ENCODE measurements at places on chromosomes 5 and 9.
A peak's percentile ranks its signal among the peaks of the same experiment; 100 is the strongest.

GRCh38 chr5:66848749-66849641 is 252.8 kb downstream of the MAST4 start:
- DNase-seq = no peak

DNA sequence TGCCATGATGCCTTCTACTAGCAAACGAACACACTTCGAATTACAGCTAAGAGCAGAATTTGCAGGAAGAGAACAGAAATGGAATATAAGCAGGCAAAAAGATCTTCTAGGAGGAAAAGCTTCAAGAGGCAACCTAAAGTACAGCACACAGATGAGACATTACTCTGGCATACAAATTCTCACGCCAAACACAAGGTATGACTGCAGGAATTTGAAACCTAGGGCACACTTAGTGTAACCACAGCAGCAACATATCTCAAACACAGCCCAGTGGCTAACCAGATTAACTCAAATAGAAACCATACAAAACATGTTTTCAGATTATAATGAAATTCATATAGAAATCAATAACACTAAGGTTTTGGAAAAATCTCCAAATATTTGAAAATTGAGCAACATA is 481.0 kb upstream of the RGMB start:
- no peak for DNase-seq

GRCh38 chr5:56052735-56053134 is 58.0 kb upstream of the IL6ST start:
- DNase-seq = no peak

DNA sequence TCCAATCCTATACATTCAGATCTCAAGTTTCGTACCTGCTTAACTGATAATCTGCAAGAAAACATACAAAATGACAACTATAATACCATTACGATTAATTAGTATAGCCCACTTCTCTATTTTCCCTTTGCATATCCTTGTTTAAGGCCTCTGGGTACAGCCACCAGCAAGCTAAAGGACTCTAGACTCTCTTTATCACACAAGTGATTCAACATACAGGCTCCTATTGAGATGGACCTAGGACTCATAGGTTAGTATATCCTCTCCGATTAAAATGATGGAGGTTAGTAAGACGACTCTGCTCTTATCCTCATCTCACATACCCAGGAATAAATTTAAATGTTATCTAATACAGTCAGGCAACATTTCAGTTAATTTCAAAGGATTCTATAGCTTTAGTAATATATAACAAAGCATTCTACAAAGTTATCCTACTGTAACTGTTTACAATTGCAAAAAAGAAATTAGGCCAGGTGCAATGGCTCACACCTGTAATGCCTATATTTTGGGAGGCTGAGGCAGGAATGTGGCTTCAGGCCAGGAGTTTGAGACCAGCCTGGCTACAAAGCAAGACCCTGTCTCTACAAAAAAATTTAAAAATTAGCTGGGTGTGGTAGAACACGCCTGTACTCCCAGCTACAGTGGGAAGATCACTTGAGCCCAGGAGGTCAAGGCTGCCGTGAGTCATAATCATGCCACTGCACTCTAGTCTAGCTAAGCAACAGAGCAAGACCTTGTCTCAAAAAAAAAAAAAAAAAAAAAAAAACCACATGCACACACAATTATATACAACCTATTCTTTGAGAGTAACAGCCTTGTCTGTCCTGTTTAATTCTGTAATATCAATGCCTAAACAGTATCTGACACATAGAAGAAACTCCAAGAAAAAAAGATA is 15.4 kb downstream of the HAUS6 start:
- no peak for DNase-seq

GRCh38 chr9:16161483-16161882 is 608.6 kb downstream of the CCDC171 start:
- no peak for DNase-seq

DNA sequence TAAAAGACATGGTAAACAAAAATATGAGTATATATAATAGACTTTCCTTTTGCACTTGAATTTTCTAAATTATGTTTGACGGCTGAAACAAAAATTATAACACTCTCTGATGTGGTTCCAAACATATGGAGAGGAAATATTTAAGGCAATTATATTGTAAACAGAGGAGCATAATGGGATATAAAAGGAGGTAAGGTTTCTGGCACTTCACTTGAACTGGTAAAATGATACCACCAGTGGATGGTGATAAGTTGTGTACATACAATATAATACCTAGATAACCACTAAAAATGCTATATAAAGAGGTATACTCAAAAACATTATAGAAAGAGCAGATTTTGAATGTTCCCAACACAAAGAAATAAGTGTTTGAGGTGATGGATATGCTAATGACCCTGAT is 192.9 kb upstream of the RAD23B start:
- no peak for DNase-seq

- peak; percentile 5 for DNase-seq
These were observed 44.0 kb downstream of the IRF1 start for GRCh38 chr5:132446621-132447020.

DNA sequence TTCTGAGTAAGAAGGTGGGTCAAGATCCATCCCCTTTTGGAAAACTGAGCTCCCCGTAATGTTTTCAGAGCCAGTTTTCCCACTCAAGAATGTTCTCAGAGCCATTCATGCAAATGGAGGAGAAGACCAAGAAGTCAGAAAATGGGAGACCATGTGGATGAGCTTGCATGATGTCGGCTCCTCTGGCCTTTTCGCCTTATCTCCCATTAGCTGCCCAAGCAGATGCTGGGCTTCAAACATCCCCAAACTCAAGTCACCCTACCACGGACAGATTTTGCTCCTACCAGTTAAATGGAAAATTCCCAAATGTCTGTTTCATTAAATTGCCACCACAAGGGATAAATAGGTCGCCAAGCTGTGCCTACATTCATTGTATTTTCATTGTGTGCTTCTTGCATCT is 161.4 kb downstream of the ICE1 start:
- DNase-seq = no peak

- no peak for DNase-seq
These were observed 38.9 kb upstream of the STXBP1 start for GRCh38 chr9:127572961-127573721.

- DNase-seq = no peak
These were observed 85.4 kb downstream of the PJA2 start for GRCh38 chr5:109324351-109324750.

DNA sequence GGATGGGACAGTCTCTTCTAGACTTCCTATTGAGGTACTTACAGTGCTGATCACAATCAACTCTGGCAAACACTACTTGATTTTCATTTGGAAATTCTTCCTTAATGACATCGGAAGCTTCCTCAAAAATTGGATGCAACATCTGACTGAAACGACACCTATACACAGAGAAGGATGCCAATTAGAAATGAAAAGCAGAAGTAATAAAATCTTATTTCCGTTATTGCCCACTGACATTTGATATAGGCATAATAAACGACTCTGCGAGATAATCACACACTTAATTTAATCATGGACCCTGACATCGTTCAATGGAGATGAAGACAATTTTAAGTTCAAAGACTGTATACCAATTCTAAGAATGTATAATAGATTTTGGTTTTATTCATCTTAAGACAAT is 46.4 kb downstream of the ERP44 start:
- no peak for DNase-seq

DNA sequence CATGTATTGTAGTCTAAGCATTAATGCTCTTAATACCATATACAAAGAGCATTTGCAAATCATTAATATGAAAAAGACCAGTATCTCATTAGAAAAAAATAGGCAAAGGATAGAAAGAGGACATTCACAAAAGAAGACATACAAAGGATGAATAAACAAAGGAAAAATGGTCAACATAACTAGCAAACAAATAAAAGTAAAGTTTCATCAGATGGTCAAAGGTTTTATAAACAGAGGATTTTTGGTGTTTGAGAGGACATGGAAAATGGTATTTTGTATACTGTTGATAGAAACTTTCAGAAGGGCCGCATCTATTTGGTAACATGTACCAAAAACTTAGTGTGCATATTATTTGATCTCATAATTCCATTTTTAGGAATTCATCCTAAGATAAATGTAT is 414.8 kb downstream of the PIK3R1 start:
- no peak for DNase-seq

- no peak for DNase-seq
These were observed 26.2 kb downstream of the EXD3 start for GRCh38 chr9:137396634-137397367.

DNA sequence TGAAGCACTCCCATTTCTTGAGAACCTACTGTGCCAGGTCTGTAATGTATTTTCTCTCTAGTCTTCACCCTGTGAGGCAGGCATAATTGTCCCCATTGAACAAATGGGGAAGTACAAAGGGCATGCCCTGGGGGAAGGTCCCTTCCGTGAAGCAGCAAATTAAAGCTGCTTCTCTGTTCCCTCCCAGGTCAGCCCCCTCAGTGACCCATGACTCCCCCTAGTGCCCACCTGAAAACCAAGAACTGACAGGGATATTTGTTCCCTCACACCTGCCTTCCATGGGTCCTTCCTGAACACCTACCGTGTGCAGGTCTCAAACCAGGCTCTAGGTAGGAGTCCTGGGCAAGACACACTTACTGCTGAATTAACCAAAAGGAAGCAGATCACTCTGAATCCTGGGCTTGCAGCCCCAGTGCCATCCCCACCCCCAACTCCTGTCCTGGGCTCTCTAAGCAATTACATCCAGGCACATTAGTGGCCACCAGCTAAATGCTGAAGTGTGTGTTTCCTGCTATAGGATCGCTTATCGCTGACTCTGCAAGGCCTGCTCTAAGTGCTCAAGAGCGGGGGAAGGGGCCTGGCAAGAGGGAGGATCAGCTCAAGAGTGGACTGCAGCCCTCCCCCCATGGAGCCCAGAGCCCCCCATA is 254.8 kb downstream of the CDK5RAP2 start:
- peak; percentile 66 for DNase-seq

GRCh38 chr9:99075246-99075912 is 29.5 kb upstream of the TGFBR1 start:
- DNase-seq = no peak

GRCh38 chr5:82364497-82364896 is 86.3 kb upstream of the RPS23 start:
- peak; percentile 21 for DNase-seq
